ENCODE measurements at places on chromosomes 2 and 18.

DNA sequence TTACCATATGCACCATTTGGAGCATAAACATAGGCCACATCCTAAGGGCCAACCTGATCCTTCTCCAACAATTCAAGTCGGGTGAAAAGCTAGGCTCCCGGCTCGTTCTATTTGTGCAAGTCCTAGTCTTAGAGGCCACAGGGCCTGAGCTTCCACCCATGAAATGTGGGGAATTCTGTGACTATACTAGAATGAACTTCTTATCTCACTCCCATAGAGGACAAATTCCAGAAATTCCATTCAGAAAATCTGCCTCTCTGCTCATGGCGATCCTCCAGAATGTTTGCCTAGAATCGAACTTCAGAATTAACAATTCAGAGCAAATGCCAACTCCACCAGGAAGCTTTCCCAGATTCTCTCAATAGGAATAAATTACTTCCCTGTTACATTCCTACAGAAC is 187.9 kb downstream of the BCL11A start:
- no peak for DNase-seq

- no peak for DNase-seq
Observed at GRCh38 chr18:7974200-7974874, 407.2 kb downstream of the PTPRM start.

- no peak for DNase-seq
Observed at GRCh38 chr2:123928358-123928757, 96.7 kb upstream of the CNTNAP5 start.

GRCh38 chr2:33505966-33506365 is 29.5 kb downstream of the RASGRP3 start:
- DNase-seq = no peak

Measured in stimulated activated CD4-positive, alpha-beta T cell treated with anti-CD3 and anti-CD28 coated beads, Interleukin-4, amount 100 ng/mL, for 48 hours (primary cell).